ENCODE measurements at places on chromosomes 1 and 21.

GRCh38 chr1:2272686-2273400 lies 44.7 kb downstream of the SKI start:
- no peak for DNase-seq

GRCh38 chr1:80436851-80437250 lies 1363.9 kb upstream of the ADGRL2 start:
- no peak for DNase-seq

DNA sequence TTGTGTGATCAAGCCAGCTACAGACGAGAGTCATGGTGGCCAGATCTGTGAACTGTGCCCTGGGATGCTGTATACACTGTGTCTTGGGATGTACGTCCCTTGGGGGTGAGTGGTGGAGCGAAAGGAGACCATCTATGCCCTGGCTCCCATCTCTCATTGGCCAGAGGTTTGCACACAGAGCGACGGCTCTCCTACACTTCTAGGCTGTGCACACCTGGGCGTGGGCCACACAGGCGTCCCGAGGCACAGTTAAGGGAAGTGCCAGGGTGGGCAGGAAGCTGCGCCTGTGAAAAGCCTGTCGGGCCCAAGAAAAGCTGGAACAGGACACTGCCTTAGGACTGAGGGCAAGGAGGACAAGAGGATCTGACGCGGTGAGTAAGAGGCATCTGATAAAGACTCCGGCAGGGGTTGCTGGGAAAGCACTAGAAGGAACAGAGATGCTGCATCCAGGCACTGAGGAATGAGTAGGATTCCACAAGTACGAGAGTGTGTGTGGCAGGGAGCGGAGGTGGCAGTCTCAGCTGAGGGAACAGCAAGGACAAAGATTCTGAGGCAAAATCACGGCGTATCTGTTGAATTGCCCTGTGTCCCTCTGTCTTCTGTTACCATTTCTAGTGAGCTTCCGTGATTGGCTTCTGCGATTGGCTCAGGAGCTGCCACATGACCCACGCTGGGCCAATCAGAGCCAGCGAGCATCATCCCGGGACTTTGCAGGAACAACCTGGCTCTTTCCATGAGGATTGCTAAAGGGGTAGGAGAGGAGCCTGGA lies 67.9 kb upstream of the ZBTB40 start:
- no peak for DNase-seq

GRCh38 chr1:99843760-99844159 lies 6.4 kb upstream of the AGL start:
- no peak for DNase-seq

GRCh38 chr1:81682490-81682889 lies 118.2 kb upstream of the ADGRL2 start:
- no peak for DNase-seq

DNA sequence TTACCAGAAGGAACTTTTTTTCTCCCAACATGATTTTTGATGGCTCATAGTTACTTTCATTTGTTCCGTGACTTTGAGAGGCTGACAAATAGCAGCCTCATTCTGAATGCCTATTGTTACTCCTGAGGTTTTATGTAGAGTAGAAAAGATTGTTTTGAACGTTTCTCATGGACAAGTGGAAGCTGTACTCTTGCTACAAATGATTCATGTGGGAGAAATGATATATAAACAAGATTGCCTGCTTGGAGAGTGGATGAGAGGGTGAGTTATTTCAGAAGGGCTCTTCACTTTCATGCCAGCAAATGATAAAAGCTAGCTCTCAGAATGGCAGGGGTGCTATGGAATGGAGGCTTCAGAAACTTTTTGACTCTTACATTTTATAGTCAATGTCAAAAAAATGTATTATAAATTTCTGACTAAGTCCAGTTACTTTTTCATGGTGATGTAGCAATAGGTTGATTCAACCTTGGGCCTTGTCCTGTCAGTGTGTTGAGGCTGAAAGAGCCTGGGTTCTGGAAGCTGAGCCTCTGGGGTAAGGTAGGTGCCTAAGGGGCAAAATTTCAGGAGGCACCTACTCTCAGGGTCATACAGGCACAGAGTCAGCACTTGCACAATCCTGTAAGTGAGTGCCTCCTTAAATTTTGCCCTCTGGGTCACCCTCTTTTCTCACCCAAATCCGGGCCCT lies 19.4 kb downstream of the JUN start:
- no peak for DNase-seq

DNA sequence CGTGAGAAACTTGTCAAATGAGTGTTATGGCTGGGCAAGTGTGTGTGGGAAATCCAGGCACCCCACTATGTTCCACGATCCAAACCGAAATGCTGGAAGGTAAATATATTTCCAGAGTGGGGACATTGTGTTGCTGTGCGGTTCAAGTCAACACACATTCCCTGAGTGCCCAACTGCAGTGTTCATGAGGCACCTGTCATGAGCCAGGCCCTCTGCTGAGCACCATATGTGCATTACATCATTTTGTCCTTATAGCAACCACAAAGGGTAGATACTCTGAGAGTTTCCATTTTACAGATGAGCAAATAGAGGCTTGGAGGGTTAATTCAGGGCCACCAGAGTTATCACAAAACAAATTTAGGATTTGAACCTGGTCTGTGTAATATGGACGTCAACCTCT lies 59.9 kb upstream of the SOD1 start:
- no peak for DNase-seq

- DNase-seq = no peak
Measured at GRCh38 chr1:234769986-234770795, 160.2 kb upstream of the IRF2BP2 start.

DNA sequence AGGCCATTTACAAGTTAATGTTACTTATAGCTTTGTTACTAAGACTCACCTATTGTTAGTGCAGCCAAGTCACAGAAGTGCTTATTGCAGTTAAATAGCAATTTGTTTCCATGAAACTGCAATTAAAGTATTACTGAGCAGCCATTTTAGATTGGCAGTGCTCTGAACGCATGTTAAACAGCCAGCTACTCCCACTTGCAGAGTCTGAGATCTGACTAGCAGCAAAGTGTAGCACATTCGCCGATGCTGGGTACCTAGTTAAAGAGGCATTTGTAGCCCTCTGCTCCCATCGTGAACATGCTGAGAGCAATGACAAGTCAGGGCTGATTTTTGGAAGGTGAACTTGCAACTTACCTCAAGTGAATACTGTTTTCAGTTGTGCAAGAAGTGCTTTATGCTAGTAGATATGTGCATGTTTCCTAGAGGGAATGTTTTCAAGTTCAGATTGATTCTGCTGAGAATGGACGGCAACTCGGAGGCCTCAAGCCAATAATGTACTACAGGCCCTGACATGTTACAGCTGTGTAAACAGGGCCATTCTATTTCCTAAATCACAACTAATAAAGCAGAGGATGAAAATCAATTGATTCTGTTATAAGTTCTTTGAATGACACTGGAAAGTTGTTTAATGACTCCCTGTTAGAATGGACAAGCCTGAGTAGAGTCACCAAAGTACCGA lies 19.8 kb downstream of the LMO4 start:
- DNase-seq = no peak

GRCh38 chr21:37176716-37177115 lies 90.4 kb downstream of the VPS26C start:
- DNase-seq = no peak

All from KG1 (cell line).